ENCODE measurements at places on chromosomes 3 and 15.
A peak's percentile ranks its signal among the peaks of the same experiment; 100 is the strongest.

GRCh38 chr3:143307613-143308183 lies 188.1 kb downstream of the CHST2 start:
- DNase-seq = peak; percentile 35

GRCh38 chr3:141129049-141129448 lies 77.9 kb downstream of the SPSB4 start:
- DNase-seq = no peak

- no peak for DNase-seq
Measured at GRCh38 chr3:65265942-65266590, 578.3 kb upstream of the ADAMTS9 start.

DNA sequence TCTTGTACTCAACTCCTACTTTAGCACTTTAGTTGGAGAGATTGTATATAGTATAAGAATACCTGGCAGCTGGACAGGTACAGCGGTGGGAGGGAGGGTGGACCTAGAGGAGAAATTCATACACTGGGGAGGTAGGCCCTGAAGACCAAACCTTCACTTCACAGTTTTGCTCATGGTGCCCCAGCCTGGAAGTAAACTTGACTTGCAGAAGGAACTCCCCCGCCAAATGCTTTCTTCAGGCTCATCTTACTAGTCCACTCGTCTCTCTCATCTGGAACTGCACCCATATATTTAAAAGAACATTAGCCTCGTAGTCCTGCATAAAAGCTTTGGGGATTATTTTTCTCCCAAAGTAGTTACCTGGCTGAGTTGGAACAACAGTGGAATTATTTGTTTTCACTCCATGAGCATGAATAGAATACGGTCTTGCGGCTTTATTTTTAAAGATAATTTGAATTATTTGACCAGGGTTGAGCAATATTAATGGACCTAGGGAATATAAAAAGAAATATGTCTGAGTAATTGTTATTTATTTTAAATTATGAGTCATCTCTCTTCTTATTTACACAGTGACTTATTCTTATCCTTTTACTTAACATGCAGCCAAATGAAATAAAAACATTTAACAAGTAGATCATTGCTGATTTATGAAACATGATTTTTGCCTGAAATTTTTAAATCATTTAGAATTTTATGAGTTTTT lies 25.5 kb upstream of the CP start:
- DNase-seq = no peak

- DNase-seq = no peak
Measured at GRCh38 chr15:52067545-52067926, 45.0 kb downstream of the BCL2L10 start.

DNA sequence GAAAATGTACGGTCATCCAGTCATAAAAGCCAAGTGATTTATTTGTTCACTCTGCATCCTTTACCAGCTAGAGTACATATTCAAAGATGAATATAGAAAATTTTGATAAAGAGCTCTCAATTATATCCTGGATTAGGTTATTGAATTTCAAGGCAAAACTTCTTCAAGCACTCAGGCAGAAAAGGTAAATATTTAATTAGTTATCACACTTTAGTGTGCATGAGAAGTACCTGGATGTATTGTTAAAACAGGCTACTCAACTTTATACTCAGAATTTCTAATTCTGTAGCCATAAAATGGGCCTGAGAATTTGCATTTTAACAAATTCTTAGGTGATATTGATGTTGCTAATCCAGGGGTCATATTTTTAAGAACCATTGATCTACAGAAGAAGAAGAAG lies 45.3 kb downstream of the ILDR1 start:
- DNase-seq = no peak

GRCh38 chr3:177519588-177519987 lies 322.3 kb upstream of the TBL1XR1 start:
- DNase-seq = no peak

DNA sequence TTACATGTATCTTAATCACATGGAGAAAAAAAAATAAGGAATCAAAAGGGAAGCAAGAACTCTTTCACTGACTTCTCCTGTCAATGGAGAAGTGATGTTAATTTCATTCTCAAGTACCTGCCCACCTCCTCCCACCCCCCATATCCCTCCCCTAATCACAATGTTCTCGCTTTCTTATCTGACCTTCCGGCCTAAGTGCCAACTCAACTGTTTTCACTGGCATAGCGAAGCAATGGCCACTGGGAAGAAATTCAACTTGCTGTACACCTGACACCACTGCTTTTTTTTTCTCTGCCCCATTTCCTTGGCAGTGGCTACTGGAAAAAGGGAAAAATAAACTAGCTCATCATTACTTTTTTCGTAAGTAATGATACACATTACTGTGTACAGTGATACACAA lies 3.8 kb downstream of the SGO1 start:
- no peak for DNase-seq

DNA sequence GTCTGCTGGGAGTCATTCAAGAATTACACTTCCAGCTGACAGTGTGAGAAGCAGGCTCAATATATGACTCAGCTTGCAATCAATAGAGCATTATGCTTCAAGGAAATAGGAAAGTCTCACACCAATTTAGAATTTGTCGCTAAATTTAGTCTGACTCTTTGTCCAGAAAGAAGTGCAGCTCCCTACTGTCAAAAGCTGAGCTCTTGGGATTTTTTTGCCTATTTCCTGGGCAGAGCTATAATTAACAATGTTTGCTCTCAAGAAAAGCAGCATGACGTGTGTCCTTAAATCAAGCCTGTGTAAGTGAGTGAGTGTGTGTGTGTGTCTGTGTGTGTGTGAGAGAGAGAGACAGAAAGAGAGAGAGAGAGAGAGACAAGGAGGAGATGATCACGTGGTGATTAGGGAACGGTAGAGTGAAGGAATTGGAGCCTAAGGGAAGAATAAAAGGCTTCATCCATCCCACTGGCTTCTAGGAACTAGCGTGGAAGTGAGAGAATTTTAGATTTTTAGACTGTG lies 16.4 kb upstream of the SLC35G2 start:
- no peak for DNase-seq

- DNase-seq = no peak
Measured at GRCh38 chr15:49225572-49226281, 55.7 kb downstream of the GALK2 start.

DNA sequence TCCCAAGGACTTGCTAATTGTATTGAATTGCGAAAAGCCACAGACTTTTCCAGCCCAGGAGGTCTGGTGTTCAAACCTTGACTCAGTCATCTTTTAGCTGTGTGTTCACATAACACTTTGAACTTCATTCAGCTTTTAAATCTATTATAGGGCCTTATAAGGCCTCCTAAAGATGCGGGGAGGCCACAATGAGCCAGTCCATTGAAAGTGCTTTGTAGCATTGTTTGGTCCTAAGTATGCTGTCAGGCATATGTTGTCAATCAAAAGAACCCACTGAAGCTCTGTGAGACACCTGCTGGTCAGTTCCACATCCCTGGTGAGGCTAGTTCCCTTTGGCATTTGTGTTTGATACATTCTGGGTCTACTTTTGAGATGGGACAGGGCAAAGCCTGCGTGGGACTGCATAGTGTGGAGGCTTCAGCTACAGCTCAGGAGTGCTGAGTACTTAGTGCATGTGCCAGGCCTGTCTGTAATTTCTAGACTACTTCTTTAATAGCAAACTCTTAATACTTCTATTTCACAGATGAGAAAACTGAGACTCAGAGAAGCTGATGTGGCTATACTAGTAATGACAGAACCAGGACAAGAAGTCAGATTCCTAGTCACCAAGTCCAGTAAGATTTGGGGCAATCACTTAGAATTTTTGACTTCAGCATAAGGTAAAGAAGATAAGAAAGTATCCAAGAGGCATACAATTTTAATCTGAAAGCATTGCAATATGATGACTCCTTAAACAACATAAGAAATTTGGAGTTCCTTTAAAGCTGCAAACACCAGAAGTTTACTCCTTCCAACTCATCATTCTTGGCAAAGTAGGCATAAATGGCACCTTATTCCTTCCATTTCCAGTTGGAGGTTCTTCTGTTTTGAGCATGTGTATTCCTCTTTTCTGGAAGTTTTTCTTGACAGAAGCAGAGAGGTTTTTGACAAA lies 213.0 kb downstream of the PDCD6IP start:
- DNase-seq = no peak

GRCh38 chr3:127748754-127749327 lies 73.5 kb downstream of the MGLL start:
- DNase-seq = no peak

GRCh38 chr3:197750858-197751737 lies 1.4 kb downstream of the FYTTD1 start:
- no peak for DNase-seq

Measured in T-helper 2 cell (primary cell).